Coronary artery (tissue), 2 donors: ENCODE measurements at places on chromosomes 13 and 19.

DNA sequence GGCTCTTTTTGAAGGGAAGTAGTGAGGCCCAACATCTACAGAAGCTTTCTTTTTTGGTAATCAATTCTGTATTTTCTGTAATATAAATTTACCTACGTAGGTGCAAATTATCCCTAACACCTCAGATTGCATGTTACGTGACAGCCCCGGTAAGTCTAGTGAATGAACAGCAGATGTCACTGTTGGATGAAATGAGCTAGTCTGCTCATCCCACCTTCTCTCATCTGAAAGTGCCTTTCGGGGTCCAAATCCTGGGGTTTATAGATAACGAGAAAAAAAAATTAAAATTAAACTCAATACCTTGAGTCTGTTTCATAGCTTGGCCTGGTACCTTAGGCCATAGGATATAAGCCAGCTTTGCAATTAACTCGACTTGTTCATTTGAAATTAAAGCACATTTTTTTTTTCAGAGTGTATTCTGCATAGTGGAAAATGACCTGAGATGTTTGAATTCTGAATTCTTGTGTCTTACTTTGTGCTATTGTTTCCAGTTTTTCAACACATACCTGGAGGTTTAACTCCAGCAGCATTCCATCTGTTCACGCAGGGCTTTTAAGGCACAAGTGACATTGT, 548.2 kb downstream of the GPC5 start:
- DNase-seq = no peak

- DNase-seq = no peak
Measured at GRCh38 chr19:43569657-43570056, 5.7 kb downstream of the XRCC1 start.

GRCh38 chr13:30429235-30429634, 6.9 kb downstream of the UBE2L5 start:
- no peak for DNase-seq

GRCh38 chr13:104984296-104984818, 1551.1 kb downstream of the EFNB2 start:
- no peak for DNase-seq

GRCh38 chr13:40330950-40331349, 335.5 kb downstream of the FOXO1 start:
- DNase-seq = no peak

- no peak for DNase-seq
Measured at GRCh38 chr19:15223649-15224361, 8.4 kb downstream of the EPHX3 start.

- no peak for DNase-seq
Measured at GRCh38 chr13:39062004-39062403, 23.7 kb downstream of the NHLRC3 start.

GRCh38 chr13:94548382-94548781, 47.6 kb downstream of the TGDS start:
- no peak for DNase-seq

- DNase-seq = no peak
Measured at GRCh38 chr19:1907563-1908363, 2.6 kb downstream of the ADAT3 start.

- DNase-seq = no peak
Measured at GRCh38 chr13:98648141-98648540, 71.2 kb upstream of the STK24 start.

DNA sequence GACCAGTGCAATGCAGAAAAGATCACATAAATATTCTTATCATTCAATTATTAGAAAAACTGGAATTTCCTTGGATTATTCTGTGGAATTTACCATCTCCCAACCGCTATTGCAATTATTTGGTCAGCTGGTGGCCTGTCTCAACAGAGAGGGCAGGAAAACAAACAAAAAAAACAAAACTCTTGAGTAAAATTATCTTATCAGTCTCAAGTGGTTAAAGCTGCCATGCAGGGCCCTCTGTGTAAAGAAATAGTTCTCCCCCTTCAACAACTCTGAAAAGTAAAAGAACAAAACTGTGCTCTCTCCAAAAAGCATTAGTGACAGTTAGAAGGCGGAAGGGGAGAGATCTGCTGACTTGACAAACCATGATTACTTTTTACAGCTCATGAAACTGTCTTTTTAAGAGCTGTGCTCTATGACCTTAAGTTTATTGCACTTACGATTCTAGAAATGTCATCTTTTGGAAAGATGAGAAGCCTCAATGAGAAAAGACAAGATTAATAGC, 152.3 kb downstream of the DLEU7 start:
- no peak for DNase-seq

- DNase-seq = no peak
Measured at GRCh38 chr19:10399878-10400277, 3.5 kb downstream of the CDC37 start.

DNA sequence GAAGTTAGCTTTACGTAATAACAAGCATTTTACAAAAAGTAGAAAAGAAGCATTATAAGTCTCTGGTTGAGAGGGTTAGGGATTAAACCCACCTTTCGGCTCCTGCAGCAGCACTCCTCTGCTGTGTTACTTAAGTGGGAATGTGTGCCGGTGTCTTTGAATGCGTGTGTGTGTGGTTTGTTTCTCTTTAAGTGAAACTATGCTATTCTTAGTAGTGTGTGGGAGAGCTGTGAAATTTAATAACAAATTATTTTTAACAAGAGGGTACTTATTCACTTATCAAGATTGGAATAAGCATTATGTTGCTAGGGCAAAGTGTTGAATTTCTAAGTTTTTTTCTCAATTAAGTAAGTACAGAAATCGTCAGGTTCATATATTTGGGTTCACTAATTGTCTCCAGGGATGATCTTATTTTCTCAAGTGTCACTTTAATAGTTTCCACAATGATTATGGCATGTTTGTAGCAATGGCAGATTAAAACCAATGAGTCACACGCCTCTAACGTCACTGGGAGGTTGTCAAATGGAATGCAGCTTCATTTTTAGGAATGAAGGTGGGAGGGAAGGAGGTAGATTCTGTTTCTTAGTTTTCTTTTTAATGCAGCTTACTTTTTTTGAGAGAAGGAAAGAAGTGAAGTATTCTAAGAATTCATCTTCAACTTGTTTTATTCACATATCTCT, 151.3 kb downstream of the LMO7 start:
- DNase-seq = no peak

GRCh38 chr13:30504081-30504480, 38.3 kb upstream of the HMGB1 start:
- DNase-seq = no peak

GRCh38 chr13:74162135-74162534, 27.9 kb upstream of the KLF12 start:
- DNase-seq = no peak

DNA sequence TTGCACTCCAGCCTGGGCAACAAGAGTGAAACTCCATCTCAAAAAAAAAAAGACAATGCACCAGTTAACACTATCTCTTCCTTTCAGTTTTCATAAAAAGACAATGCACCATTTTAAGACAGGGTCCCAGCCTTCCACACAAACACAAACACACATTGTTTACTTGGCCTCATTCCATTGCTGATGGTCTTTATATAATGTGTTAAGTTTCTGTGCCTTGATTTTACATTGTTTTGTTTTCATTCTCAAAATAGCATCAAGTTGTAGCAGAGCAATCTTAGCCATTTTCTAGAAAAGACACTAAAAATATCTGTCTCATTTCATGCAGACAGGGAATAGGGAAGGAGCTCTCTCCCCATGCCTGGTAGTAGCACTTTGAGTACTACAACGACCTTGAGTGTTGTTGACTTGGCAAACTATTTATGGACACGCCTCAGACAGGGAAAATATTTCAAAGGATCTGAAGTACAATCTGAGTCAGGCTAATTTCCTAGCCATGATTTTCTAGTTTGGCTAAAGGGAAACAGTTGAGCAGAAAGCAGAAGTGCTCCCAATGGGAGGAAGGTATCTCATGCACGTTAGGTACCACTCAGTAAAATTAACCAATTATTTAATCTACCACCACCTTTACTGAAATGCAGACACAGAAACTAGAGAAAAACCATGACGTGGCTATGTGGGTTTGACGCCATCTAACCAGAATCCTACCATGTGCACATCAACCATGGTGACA, 120.6 kb downstream of the ABCC4 start:
- no peak for DNase-seq

DNA sequence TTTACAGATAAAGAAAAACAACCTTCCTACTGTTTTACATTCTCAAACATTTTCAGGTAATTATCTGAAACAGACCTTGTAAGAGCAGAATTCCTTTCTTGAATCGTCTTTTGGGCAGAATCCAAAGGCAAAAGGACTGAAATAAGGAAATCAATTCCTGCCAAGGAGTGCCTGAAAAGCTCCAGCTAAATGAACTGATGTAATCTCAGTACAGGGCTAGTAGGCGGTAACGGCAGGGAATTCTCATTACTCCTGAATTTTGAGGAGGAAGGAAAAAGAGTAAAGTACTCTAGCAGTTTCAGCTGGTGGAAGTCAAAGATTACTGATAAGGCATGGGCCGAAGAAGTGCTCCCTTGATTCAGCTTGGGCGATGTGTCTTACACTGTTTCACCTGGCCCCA, 168.4 kb downstream of the PCDH9 start:
- DNase-seq = no peak

DNA sequence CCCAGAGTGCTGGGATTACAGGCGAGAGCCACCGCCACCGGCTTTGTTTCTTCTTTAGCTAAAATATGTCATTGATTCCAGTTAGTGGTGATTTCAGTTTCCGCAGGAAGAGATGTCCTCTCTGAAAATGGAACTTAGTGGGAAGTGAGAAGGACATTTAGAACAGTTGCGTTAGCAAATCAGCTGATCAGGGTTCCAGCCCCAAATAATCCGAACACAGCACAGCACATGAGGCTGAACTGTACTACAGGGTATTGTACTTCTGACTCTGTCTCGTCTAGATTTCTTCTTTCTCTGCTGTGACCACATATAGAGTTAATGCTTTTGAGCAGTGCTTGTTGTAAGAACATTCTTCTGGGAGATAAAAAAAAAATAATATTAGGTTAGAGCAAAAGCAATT, 314.4 kb downstream of the MYO16 start:
- DNase-seq = no peak

DNA sequence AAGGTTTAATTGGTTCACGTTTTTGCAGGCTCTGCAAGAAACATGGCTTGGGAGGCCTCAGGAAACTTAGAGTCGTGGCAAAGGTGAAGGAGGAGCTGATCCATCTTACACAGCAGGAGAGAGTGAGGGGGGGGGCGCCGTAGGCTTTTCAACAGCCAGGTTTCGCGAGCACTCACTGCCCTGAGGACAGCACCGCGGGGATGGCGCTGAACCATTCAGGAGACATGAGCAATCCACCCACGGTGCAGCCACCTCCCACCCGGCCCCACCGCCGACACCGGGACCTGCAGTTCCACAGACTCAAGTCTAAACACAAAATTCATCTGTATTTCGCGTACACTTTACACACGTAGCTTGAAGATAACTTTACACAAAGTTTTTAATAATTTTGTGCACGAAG, 73.6 kb downstream of the KDM4B start:
- DNase-seq = no peak

DNA sequence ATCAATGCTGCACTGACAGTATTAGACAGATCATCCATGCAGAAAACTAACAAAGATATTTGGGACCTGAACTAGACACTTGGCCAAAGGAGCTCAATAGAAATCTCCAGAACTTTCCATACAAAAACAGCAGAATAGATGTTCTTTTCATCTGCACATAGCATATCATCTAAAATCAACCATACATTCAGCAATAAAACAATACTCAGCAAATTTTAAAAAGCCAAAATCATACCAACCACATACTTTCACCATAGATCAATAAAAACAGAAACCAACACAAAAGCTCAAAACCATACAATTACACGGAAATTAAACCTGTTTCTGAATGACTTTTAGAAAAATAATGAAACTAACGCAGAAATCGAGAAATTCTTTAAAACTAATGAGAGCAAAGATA, 592.6 kb downstream of the SLITRK5 start:
- DNase-seq = no peak

DNA sequence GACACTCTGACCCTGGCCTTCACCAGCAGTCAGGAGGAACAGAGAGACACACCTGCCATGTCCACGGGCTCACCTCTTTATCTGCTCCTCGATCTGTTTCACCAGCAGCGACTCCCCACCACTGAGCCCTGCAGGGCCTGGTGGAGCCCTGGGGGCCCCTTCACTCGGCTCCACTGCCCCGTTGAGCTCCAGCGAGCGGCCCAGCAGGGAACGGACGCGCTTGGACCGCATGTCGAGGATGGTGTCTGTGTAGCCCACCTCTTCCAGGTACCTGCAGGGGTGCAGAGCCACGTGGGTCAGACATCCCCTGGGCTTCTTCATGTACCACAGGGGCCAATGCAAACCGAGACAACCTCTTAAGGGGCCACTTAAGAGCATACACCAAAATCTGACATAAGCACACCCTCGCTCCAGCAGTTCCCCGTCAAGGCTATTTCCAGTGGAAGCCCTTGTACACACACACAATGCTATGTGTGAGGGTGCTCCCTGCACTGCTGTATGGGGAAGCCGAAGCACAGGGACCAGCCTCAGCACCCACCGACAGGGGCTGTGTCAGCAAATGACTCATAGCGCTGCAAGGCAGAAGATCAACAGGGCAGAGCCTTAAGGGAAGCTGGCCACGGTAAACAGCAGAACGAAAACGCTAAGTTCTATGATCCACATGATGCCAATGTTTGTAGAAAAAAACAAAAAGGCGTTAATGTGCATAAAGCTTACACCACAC, 12.7 kb upstream of the FKRP start:
- no peak for DNase-seq

GRCh38 chr19:55486971-55487923, 989 bp upstream of the SSC5D start:
- peak; percentile 87 for DNase-seq

GRCh38 chr19:48466561-48467325, 2.4 kb upstream of the CYTH2 start:
- DNase-seq = no peak

- no peak for DNase-seq
Measured at GRCh38 chr13:33015791-33016323, 366 bp upstream of the KL start.
